Glutamatergic neuron (in vitro differentiated cells): ENCODE measurements at places on chromosomes 1 and 21.

DNA sequence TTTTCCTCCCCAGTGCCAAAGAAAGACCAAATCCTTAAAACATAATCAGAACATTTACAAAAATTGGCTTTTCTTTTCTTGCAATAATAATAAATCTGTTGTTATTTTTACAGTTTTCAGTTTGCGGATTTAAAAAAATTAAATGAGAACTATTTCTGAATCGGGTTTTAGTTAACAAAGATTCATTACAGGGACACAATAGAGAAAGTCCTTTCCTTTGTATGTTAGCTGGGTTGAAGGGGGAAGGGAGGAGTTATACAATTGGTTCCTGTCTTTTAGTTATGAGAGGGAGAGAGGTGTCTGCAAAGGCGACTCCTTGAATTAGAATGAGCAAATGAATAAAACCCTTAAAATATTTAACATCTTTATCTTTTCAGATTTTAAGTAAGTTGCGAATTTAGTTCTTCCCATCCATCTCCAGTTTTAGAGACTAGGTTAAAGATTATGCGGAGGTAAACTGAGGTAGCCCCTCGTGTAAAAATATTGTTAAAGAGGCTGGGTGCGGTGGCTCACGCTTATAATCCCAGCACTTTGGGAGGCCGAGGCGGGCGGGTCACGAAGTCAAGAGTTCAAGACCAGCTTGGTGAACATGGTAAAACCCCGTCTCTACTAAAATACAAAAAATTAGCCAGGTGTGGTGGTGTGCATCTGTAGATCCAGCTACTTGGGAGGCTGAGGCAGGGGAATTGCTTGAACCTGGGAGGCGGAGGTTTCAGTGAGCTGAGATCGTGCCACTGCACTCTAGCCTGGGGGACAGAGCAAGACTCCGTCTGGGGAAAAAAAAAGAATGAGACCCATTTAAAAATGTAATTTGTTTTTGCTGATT lies 3.9 kb downstream of the SPEN start:
- no peak for DNase-seq

DNA sequence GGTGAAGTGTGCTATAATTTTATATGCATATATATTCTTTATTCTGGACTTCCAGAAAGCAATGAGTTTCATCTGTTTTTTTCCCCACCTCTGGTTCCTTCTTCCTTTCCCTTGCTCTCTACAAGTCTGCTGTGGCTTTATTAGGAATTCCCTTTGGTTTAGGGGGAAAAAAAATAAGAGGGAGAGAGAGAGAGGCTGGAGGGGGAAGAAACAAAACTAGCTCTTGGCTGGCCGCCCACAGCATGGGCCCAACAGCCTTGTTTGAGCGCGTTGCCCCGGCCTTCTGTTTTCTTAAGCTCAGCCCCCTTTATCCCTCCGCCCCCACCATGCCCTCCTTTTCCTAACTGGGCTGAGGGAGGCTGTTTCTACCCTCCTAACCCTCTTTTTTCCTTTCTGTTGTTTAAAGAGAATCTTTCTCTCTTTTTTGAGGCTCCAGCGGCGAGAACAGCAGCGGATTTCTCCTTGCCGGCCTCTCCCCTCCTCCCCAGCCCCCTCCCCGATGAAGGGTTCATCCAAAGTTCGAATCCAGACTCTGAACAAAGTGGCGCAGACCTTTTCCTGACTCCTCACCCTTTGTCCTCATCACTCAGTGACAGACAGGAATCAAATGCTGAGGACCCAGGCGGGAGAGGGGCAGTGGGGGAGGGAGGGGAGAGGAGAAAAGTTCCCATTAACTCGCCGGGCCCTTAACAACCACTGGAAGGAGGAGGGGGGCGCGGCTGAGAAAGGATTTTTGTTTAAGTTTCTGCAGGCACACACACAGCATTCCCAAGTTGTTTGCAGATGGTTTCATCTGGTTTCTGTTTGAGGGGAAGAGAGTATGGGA lies 29.7 kb downstream of the PBX1 start:
- no peak for DNase-seq

DNA sequence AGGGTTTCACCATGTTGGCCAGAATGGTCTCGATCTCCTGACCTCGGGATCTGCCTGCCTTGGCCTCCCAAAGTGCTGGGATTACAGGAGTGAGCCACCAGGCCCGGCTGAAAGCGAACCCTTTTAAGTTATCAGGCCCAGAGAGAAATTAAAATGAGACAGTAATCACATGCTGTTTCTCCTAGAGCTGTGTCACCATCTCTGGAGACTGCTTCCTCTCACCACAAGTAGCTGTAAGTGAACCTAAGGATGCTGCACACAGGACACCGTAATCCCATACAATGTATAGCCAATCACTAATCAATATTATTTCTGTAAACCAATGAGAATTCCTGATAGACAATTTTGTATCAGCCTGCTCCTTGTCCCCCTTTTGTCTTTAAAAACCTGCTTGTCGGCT lies 5.7 kb upstream of the CSTB start:
- DNase-seq = no peak

- no peak for DNase-seq
Measured at GRCh38 chr1:3060601-3061551, 8.1 kb upstream of the PRDM16 start.
